ENCODE measurements at places on chromosomes 3 and 15.

DNA sequence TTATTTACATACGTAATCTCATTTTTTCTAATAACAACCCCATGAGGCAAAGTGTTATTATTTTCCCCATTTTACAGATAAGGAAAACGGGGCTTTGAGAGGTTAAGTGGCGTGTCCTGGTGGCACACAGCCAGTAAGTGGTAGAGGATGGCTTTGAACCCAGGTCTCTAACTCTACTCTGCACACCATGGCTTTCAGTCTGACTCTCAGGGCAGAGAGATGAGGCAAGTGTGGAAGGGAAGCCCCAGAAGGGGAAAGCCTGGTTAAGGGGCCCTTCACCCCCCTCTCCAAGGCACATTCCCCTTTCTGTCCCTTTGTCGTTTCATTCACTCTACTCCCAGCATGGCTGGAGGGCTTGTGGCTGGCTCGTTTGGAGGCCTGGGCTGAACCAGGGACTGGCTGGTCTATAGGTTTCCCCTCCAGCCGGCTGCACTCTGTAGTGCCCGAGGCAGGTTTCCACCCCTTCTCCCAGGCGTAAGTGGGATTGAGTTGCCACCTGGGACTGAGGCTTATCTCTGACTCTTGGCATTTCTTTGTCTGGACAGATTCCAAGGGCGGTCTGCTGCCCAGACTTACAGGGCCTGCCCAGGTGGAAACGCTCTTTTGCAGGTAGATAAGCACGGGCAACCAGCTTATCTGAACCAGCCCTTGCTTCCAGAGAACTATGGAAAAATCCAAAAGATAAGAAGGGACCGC lies 12.1 kb downstream of the SEMA4B start:
- peak; percentile 41 for DNase-seq

- DNase-seq: no peak
Observed at GRCh38 chr15:64070965-64071851, 22.4 kb downstream of the CIAO2A start.

DNA sequence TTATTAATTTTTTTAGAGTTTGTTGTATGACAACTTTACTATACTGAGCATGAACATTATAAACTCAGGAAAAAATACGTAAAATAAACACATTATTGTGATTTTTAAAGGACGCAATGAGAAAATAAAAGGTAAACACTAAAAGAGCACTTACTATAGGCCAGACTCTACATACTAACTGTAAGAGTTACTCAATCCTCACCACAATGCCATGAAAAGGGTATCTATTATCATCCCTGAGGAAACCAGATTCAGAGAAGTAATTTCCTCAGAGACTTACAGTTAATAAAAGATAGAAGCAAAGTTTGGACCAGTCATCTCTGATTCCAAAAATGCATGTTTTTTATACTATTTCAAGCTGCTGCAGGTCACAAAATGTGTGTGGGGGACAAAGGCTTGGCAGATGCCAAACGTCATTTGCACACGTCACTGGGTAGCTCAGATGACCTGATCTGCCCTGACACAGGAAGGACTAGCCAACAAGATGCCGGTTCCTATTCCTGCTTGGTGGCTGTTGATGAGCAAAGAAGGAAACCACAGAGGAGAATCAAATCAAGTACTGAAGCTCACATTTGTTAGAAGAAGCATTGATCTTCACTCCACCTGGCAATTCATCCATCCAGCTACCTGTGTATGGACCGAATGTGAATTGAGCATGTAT lies 42.3 kb downstream of the KLHL6 start:
- DNase-seq: no peak

GRCh38 chr3:67650084-67650483 lies 4.3 kb downstream of the SUCLG2 start:
- no peak for DNase-seq

DNA sequence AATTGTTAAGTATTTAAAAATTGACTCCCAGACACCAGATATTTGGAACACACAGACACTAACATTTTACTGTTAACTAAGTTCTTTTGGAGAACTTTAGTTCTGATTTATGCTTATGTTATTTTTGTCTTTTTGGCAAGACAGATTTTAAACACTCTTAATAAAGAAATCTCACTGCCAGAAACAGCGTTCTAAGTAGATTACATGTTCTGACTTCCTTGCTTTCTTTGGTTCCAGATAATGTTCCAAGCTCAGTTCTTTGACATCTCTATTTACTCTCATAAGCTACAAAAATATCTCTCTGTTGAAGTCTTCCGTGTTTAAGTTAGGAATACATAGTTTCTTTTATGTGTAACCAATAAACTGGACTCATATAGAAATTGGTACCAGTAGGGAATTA lies 1699.6 kb downstream of the OTOL1 start:
- DNase-seq: no peak

DNA sequence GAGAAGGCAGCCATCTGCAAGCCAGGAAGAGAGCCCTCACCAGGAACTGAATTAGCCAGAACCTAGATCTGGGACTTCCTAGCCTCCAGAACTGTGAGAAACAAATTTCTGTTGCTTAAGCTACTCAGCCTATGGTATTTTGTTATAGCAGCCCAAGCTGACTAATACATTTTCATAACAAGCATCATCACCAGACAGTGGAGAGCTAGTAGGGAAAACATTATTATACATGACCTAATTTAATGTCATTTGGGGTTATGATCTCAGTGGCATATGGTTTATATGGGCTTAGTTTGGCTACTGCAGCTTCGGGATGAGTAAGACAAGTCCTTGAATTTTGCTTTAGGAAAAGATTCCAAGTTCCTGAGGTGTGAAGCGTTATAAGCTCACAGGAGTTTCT lies 35.6 kb downstream of the LNP1 start:
- no peak for DNase-seq

DNA sequence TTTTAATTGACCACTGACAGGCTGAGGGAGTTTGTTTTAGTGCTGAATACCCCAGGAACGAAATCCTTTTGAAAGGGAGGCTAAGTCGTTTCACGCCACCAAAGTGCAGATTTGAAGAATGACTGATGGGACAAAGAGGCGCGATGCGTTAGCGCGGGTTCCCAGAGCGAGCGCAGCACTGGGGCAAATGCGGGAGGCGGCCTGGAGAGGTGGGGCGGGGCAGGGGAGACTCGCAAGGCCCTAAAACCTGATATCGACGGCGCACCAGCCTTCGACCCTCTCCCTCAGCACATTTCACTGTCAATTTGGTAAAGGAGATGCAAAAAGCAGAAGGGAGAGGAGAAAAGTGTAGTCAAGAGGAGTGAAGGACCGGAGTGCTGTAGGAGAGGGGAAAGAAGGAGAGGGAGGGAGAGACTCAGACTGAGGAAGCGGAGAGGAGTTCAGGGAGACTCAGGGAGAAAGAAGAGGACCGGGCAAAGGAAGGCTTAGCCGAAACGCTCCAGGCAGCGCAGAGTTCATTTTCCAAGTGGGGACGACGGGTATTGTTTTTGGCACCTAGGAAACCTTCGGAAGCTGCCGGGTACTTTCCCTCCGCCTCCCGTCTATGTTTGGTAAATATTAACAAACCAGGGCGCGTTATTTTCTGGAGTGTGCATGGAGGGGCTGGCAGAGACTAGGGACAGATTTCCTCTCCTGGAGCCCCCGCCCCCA lies 3.8 kb upstream of the FOXB1 start:
- no peak for DNase-seq

- DNase-seq: peak; percentile 22
Observed at GRCh38 chr3:88219138-88219792, 69.5 kb downstream of the C3orf38 start.

DNA sequence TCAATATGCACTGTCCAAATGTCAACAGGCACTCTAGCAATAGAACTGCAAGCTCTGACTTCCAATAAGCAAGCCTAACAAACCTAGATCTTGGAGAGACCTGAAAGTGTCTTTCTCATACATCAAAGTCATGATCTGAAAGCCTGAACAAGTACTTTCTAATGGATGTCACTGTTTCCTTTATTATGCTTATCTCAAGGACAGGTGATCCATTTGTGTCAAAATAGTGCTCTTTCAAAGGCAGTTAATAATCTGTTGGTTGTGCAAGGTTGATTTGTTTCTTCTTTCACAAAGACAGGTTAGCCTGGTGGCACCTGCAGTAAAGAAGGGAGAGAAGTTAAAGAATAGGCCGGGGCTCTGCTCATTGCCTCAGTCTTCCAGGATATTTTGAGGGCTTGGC lies 146.8 kb downstream of the EPHB1 start:
- no peak for DNase-seq

DNA sequence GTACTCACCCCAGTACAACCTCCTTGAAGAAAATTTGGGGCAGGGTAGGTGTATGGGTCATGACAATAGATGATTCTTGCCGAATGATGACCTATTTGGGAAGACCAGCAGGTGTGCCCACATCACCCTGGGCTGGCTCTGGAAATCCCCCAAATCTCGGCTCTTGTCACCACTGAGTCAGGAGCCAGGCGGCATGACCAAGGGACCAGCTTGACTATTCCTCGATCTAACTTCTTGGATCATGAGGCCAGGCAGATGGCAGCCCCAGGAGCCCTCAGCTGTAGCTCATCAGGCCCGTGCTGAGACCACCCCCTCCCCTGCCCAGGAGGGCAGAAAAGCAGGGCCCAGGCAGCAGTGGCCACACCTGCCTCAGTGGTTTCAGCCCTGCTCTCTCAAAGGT lies 9.2 kb upstream of the MUC4 start:
- DNase-seq: no peak

DNA sequence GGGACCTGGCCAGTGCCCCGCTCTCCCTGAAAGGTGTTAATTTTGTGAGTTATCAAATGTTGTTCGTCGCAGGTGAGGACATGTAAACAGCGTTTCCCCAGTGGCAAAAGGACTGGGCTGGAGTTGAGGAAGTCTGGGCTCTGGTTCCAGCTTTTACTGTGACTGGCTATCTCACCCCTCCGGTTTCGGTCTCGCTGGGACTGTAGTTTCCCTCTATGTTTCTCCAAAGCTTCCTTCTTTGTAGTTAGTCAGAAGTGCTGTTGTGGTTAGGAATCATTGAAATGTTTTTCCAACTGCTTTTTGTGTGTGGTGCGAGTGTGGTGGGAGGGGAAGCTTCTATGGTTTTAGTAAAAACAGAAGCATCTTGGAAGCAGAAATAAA lies 990 bp upstream of the CLDN1 start:
- no peak for DNase-seq

DNA sequence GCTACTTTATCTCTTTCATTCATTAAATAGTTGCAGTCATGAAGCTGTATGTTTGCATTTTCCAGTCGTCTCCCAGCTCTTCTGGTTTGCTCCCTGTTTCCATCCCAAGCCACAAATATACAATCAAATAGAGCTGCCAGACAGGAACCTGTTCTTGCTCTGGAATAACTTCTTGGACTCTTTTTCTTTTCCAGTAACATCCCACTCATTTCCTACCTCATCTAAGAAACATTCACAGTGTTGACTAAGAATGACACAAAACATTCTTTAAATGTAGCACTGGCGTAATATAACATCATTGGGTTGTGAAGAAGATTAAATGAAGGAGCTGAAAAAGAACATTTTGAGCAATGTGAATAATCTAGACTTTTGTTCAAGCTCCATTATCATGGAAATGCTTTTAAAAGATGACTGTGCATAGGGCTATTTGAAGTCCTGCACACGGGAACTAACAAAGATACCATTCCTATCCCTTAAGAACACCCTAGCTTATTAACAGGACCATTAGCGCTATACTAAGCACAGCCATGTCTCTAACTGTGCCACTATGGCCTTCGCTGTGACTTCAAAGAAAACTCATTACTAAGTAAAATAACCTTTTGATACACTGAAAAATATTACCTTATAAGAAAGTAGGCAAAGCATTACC lies 574.0 kb downstream of the NAALADL2 start:
- no peak for DNase-seq

DNA sequence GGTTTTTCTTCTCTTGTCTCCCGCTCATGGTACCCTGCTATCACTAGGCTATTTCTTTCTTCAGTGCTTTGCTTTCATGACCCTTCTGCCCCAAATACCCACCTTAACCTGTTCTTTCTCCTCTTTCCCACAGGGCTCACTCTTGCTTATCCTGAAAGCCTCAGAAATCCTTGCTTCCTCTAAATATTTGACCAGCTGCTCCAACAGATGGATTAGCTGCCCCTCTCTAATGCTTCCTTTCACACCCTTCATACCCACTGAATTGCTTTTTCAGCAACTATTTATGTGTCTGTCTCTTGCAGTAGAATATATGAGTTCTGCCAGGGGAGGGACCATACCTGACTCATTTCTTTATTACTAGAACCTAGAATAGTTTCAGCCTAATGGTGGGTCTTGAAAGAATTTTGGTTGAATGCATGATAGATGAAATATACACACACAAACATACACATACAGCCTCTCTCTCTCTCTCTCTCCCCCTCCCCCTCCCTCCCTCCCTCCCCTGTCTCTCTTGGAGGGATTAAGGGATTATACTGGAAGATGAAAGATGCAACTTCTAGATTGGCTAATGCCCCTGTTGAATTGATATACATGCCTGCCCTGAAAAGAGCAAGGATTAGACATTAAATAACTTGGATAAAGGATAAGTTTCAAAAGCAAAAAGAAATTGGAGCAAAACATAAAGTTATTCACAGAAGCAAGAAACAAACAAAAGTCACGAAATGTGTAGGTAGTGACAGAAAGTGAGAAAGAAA lies 95.0 kb upstream of the GADL1 start:
- DNase-seq: no peak

GRCh38 chr3:105866656-105867653 lies 1.9 kb downstream of the CBLB start:
- DNase-seq: no peak

DNA sequence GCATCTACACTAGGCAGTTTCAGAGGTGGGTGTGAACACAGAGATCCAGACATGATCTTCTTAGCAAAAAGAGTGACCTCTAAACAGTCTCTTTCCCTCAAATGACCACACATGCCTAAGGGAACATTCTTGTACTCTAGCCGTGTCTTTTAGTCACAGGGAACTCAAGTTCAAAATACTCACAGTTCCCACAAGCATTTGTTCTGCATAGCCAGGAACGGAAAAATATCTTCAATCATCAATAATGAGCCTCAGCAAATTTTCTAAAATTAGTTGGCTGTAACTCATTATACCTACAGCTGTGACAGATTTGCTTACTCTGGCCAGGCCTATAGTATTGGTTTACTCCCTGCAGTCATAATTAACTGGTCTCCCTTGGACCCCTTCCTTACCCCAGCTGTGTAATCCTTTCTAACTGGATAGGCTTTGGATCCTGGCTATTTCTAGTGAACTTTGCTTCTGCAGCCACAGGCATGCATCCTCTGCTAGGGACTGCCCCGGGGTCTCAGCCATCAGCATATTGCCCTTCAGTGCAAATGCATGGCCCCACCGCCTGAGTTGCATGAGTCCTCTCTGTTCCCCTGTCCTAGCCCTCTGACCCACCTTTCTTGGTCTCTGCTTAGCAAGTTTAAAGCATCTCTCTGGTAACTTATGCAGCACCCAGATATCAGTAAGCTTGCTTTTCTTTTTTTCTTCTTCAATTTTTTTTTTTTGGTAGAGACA lies 56.0 kb upstream of the HACD2 start:
- DNase-seq: no peak

DNA sequence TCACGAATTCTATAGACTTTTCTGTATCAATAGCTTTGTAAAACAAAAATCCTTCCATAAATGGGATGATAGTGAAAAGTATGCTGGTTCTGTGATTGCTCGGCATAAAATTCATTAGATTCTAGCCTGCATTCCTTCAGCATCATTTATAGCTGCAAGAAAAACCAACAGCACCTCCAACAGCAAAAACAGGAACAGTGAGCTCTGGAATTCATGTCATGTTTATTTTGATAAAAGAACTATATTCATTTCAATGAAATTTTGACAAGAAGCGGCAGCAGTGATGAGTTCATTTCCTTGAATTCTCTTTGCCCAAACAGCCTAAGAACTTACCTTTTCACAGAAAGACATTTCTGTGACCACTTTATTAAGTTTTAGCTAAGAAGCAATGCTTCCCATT lies 515.2 kb upstream of the CCDC54 start:
- no peak for DNase-seq

GRCh38 chr3:184953401-184953800 lies 141.4 kb downstream of the VPS8 start:
- no peak for DNase-seq

- no peak for DNase-seq
Observed at GRCh38 chr3:32321095-32321790, 70.4 kb upstream of the CMTM7 start.

Data from caudate nucleus (tissue), 63 donors.